Suprapubic skin (tissue), 4 donors: ENCODE measurements at places on chromosomes 11 and 22.

- peaks cover 10% of the 10 kb centered on the region for H3K4me1 ChIP-seq
- DNase-seq = peak; percentile 50
- no peaks in the 10 kb centered on the region for H3K36me3 ChIP-seq
- no peak overlapping the region for H3K27ac ChIP-seq
- H3K4me3 ChIP-seq = no peak overlapping the region
Measured at GRCh38 chr11:113397212-113397611, 9.6 kb downstream of the ANKK1 start.

DNA sequence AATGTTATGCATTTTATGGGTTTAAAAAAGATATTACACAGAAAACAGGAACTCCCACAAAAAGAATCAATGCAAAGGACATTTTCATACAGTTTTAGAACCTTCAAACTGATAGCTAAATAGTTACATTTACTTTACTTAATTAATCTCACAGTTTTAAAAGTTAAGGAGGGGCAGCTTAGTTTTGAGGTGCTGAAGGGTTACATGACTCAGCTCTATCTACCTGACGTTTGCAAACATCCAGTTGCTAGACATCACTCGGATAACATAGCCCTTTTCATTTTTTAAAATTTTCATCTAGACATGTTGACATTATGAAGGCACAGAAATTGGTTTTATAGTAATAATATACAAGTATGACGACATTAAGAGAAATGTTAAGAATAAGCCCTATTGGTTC lies 53.7 kb upstream of the HSD17B12 start:
- H3K36me3 ChIP-seq = no peaks in the 10 kb centered on the region
- no peak overlapping the region for H3K4me3 ChIP-seq
- no peak for DNase-seq
- no peaks in the 10 kb centered on the region for H3K4me1 ChIP-seq
- no peak overlapping the region for H3K27ac ChIP-seq

DNA sequence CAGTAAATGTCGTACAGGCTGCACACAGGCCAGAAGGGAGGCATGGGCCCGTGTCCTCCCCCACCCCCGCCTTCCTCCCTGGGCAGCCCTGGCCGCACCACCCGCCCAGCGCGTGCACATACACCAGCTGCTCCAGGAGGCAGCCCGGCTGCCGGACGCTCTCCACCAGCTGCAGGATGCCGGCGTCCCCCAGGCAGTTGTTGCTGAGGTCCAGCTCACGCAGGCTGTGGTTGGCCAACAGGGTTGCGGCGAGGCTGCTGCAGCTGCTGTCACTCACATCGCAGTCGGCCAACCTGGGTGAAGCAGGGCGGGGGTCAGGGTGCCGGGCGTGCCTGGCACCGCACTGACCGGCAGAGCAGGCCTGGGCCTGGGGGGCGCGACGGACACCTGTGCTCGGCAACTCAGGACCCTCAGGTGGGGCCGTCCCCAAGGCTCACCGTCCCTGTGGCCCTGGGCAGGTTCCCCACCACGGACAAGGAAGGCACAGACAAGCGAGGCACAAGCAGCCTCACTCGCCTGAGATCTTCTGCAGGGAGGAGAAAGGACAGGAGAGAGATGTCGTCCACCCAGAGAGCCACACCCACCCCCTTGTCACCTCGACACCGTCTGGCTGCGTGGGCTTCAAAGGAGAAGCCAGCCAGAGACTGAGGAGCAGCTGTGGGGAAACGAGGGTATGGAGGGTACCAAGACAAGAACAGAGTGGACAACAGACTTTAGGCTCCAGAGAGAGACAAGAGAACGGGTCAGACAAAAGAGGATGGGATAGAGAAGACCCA lies 12.1 kb downstream of the RNH1 start:
- H3K27me3 ChIP-seq = no peaks in the 10 kb centered on the region
- no peaks in the 10 kb centered on the region for H3K4me1 ChIP-seq
- DNase-seq = no peak
- H3K4me3 ChIP-seq = no peak overlapping the region
- no peak overlapping the region for H3K27ac ChIP-seq
- peaks cover 88% of the 10 kb centered on the region for H3K36me3 ChIP-seq

DNA sequence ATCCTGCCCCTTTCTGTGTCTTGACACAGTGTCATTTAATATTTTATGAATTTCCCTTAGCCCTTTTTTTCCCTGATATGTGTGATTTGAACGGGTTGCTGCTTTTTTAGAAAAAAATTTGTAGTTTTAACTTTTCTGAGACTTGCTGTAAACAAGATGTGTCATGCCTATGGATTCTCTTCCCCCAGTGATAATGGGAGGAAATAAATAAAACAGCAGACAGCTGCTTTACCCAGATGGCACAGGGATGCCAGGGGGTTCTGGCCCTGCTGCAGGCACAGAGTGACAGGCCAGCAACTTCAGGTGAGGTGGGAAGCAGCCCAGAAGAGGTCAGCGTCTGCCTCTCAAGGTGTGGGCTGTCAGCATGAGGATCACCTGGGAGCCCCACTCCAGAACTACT lies 266.9 kb downstream of the KIRREL3 start:
- no peak overlapping the region for H3K27ac ChIP-seq
- H3K36me3 ChIP-seq = no peaks in the 10 kb centered on the region
- no peaks in the 10 kb centered on the region for H3K27me3 ChIP-seq
- DNase-seq = no peak

GRCh38 chr11:58318532-58318931 lies 40.3 kb downstream of the OR5B17 start:
- no peaks in the 10 kb centered on the region for H3K27me3 ChIP-seq
- no peaks in the 10 kb centered on the region for H3K36me3 ChIP-seq
- DNase-seq = no peak
- no peaks in the 10 kb centered on the region for H3K4me1 ChIP-seq

- H3K27ac ChIP-seq = no peak overlapping the region
- no peaks in the 10 kb centered on the region for H3K36me3 ChIP-seq
- no peak overlapping the region for H3K4me3 ChIP-seq
- H3K27me3 ChIP-seq = no peaks in the 10 kb centered on the region
- H3K4me1 ChIP-seq = no peaks in the 10 kb centered on the region
Measured at GRCh38 chr11:114959953-114960505, 281.7 kb downstream of the NXPE2 start.

DNA sequence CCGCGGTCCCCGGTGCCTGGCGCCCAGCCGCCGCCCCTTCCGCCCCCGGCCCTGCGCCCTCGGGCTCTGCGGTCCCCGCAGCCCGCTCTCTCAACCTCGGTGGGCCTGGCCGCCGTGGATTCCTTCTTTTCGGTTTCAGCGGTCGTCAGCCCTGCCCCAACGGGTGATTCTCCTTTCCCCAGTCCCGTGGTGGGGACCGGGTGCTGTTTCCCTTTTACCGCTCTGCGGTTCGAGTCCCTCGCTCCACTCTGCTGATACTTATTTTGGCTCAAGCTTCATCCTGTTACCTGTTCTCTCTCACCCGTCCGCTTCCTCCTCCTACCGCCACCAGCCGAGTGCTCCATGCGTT lies 494 bp downstream of the ZDHHC5 start:
- peak overlapping the region; percentile 98 for H3K4me3 ChIP-seq
- H3K27ac ChIP-seq = peak overlapping the region; percentile 99
- no peaks in the 10 kb centered on the region for H3K27me3 ChIP-seq

DNA sequence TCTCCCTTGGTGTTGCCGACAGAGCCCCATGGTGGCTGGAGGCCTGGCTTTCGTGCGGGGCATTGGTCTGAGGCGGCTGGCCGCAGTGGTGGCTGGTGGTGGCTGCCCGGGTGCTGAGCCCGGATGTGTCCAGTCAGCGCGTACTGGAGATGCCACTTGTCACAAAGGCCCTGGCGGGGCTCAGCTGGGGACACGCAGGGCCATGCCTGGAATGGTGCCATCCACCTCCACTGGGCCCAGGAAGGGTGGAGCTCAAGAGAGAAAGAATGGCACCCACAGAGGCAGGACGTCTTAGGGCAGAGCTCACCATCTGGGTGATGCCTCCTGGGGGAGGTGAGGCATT lies 92.5 kb downstream of the CEP164 start:
- H3K4me1 ChIP-seq = no peaks in the 10 kb centered on the region
- no peak overlapping the region for H3K4me3 ChIP-seq
- peak; percentile 75 for DNase-seq
- no peaks in the 10 kb centered on the region for H3K27me3 ChIP-seq
- no peak overlapping the region for H3K27ac ChIP-seq

- peak; percentile 89 for DNase-seq
- H3K36me3 ChIP-seq = no peaks in the 10 kb centered on the region
- H3K27me3 ChIP-seq = no peaks in the 10 kb centered on the region
- peaks cover 65% of the 10 kb centered on the region for H3K4me1 ChIP-seq
- peak overlapping the region; percentile 100 for H3K27ac ChIP-seq
Measured at GRCh38 chr11:68212421-68213134, 518 bp downstream of the KMT5B start.

GRCh38 chr11:68364581-68364980 lies 52.2 kb downstream of the LRP5 start:
- H3K4me3 ChIP-seq = no peak overlapping the region
- no peak overlapping the region for H3K27ac ChIP-seq
- no peak for DNase-seq
- no peaks in the 10 kb centered on the region for H3K27me3 ChIP-seq
- peaks cover 21% of the 10 kb centered on the region for H3K36me3 ChIP-seq
- H3K4me1 ChIP-seq = no peaks in the 10 kb centered on the region

DNA sequence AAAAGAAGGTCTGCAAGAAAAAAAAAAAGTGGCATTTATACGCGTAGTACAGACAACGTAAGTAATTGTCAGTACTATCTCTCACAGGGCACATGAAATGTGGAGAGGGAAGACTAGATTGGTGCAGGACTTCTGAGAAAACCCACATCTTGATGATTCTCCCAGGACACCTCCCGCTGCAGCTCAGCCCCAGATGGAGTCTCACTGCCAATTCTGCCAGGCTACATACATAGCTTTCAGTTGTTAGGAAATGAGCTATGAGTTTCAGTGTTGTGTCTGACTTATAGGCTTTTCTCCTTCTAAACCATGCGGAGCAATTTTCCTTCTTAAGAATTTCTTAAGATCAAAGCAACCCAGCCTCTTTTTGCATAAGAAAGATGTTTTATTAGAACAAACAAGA lies 9.6 kb downstream of the OR5A2 start:
- H3K36me3 ChIP-seq = no peaks in the 10 kb centered on the region
- H3K27me3 ChIP-seq = no peaks in the 10 kb centered on the region
- no peak overlapping the region for H3K4me3 ChIP-seq
- DNase-seq = no peak
- H3K27ac ChIP-seq = no peak overlapping the region
- no peaks in the 10 kb centered on the region for H3K4me1 ChIP-seq
